HTR-8/SVneo (cell line): ENCODE measurements at places on chromosomes 7 and 10.

- DNase-seq: no peak
Measured at GRCh38 chr7:3821488-3821887, 520.4 kb downstream of the SDK1 start.

DNA sequence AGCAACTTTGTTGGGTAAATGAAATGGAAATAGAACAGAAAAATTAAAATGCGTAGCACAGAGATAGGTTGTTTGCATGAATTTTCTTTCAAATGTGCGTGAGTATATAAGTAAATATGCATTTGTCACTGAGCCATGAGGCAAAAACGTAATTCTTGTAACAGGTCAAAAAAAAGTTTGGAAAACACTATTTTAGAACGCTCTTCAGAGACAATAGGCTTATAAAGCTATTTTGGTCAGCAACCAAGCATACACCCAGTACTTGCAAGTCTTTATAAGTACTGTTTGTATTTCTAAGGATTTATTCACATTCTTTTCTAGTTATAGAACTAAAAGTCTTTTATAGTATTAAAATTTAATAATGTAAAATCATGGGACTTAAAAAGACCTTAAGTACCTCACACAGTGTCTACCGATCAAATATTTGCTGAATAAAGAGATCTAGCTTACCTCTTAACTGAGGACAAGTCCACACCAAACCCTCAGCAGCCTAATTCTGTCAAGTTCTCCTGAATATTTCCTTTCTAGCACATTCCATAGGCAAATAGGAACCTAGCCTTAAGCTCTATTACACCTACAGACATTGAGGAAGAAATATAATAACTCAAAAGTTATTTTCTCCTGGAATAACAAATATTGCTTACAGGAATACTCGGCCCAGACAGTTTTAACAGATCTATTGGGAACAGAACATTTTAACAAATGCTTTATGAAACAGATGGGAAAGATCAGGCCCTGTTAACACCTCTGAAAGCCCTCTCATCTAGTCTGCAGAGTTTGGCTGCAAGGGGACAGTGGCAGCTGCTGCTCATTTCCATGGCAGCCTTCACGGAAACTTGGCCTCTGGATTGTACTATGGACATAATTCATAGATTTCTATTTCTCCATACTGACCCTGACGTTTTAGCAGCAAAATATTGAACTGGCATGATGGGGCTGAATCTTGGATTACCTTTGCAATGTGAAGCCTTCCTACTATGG is 8.8 kb downstream of the CRPPA start:
- DNase-seq: no peak

- no peak for DNase-seq
Measured at GRCh38 chr10:122083478-122084025, 94.6 kb downstream of the TACC2 start.

DNA sequence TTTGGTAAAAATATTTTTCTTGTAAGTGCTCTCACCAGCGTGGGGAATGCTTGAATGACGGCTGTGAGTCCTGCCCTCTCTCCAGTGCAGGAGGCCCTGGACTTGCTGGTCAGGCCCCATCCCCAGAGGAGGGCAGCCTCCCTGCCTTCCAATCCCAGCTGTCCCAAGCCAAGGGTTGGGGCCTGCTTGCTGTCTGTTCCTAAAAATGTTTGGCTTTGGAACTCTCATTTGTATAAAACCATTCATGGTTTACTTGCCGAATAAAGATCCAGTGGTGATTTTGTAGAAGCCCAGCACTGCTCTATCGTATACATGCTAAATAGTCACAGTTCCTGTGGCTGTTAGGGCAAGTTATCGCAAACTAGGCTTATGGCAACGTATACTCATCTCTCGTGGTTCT is 121.7 kb downstream of the GLRX3 start:
- DNase-seq: no peak

- no peak for DNase-seq
Measured at GRCh38 chr10:131901181-131901829, 497 bp downstream of the PPP2R2D start.

DNA sequence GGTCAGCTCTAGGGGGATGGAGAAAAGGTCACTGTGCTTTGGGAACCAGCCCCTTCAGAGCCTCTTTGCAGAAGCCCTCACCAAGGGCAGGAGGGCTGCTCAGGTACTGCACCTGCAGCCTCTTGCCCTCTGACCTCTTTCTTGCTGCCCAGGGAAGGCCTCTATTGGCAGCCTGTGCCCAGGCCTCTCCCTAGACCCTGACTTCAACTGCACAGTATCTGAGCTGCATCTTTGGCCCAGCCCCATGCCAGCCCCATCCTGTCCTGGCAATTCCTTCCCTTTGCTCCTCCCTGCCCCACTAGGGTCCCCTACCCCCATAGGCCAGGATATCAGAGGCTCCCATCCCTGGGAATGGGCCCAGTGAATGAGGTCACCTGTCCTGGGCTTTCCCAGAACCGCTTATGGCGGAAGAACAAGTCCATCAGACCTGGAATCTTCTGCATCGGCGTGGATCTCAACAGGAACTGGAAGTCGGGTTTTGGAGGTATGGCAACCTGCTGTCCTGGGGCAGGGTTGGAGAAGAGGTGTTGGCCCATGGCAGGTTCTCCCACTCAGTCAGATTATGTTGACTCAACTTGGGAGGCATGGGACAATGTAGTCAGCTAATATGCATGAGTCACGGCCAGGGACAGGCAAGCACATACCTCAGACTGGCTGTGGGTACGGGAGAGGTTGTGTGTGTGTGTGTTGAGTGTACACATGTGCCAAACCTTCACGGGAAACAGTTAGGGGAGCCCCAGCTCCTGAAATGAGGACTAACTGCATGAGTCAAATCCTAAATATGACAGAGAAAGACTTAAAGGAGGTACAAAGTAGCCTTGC is 17.1 kb upstream of the CPA1 start:
- peak; percentile 42 for DNase-seq
